ENCODE measurements at places on chromosomes 12 and 14. TPM values are rescaled to one million over a fixed set of nuclear protein-coding genes. Genes with fewer than 3 reads are reported as not detected.

DNA sequence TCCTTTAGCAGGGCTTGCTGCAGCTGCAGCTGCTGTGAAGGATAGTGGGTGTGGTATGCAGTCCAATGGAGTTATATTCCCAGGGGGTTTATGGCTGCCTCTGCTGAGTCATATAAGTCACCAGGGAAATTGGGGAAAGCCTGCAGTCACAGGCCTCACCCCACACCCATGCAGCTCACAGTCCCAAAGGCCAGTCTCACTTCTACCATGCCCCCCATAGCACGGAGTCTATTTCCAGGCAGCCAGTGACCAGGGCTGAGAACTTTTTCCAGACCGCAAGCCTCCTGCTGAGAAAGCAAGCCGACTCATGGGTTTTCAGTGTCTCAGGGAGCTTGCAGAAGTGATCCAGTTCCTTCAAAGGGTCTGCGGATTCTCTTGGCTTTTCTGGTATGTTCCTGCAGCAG, 322.4 kb upstream of the CLEC14A start:
- H3K27me3 ChIP-seq = no peaks in the 10 kb centered on the region
- H3K27ac ChIP-seq = no peak overlapping the region
- H3K4me3 ChIP-seq = no peak overlapping the region
- no peaks in the 10 kb centered on the region for H3K4me1 ChIP-seq

- H3K4me3 ChIP-seq = no peak overlapping the region
- H3K36me3 ChIP-seq = no peaks in the 10 kb centered on the region
- DNase-seq = no peak
- H3K27ac ChIP-seq = no peak overlapping the region
- peaks cover 30% of the 10 kb centered on the region for H3K27me3 ChIP-seq
- H3K4me1 ChIP-seq = no peaks in the 10 kb centered on the region
Measured at GRCh38 chr14:22448035-22448904, 140.8 kb downstream of the DAD1 start.

- peaks cover 50% of the 10 kb centered on the region for H3K4me1 ChIP-seq
- peak; percentile 45 for DNase-seq
- H3K4me3 ChIP-seq = peak overlapping the region; percentile 86
- no peaks in the 10 kb centered on the region for H3K36me3 ChIP-seq
Measured at GRCh38 chr12:19546611-19547162, 107.4 kb downstream of the AEBP2 start.

- peaks cover 13% of the 10 kb centered on the region for H3K27me3 ChIP-seq
- no peak overlapping the region for H3K4me3 ChIP-seq
- H3K4me1 ChIP-seq = no peaks in the 10 kb centered on the region
- no peaks in the 10 kb centered on the region for H3K36me3 ChIP-seq
- DNase-seq = no peak
- no peak overlapping the region for H3K27ac ChIP-seq
Measured at GRCh38 chr12:111248236-111249017, 120.5 kb downstream of the PHETA1 start.

DNA sequence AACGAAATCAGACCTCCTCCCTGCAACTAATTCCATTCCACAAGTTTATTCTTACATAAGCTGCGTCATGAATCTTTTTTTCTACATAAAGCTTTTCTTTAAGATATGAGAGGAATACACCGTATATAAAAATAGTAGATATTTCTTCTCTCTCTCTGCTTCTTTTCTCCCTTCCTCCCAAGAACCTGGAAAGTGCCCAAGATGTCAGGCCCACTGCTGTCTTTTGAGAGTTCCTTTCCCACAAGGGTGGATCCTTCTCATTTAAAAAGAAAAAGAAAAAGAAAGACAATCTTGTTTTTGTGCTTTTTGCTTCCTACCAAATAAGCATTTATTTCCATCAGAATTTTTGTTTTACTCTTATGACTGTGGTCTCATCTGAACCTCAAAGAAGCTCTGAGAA, 11.0 kb downstream of the TESPA1 start:
- peaks cover 12% of the 10 kb centered on the region for H3K27me3 ChIP-seq
- no peak overlapping the region for H3K4me3 ChIP-seq
- DNase-seq = no peak
- peaks cover 15% of the 10 kb centered on the region for H3K4me1 ChIP-seq
- H3K36me3 ChIP-seq = no peaks in the 10 kb centered on the region
- H3K27ac ChIP-seq = no peak overlapping the region

DNA sequence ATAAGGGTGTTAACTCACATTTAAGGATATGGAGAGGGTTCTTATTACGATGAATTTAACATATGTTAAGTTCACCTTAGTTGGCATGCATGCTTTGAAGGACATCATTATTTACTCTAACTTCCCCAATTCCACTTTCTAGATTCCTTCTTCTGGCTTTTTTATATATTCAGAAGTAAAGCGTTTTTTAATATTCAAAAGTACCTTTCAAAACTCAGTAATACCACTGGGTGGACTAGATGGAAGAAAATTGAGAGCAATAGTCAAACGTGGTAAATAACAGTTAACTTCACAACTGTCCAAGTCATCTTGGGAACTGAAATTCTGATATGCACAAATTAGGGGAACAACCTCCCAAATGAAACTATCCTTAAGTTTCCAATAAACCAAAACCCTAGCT, 9.1 kb downstream of the SINHCAF start:
- peak overlapping the region; percentile 67 for H3K27ac ChIP-seq
- H3K4me3 ChIP-seq = peak overlapping the region; percentile 86
- DNase-seq = no peak
- peaks cover 52% of the 10 kb centered on the region for H3K4me1 ChIP-seq
- peaks cover 5% of the 10 kb centered on the region for H3K36me3 ChIP-seq

DNA sequence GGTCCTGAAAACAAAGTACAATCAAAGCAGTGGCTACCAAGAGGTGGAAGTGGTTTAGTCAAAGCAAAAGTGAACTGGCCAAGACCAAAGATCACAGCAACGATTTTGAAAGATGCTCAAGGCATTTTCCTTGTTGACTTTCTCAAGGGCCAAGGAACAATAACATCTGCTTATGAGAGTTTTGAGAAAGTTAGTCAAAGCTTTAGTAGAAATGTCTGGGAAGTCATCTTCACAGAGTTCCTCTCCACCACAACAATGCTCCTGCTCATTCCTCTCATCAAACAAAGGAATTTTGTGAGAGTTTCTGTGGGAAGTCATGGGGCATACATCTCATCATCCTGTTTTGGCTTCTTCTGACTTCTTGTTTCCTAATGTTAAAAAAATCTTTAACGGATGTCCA, 80.1 kb downstream of the PLEKHA5 start:
- peaks cover 2% of the 10 kb centered on the region for H3K27me3 ChIP-seq
- H3K27ac ChIP-seq = no peak overlapping the region
- H3K4me3 ChIP-seq = no peak overlapping the region

DNA sequence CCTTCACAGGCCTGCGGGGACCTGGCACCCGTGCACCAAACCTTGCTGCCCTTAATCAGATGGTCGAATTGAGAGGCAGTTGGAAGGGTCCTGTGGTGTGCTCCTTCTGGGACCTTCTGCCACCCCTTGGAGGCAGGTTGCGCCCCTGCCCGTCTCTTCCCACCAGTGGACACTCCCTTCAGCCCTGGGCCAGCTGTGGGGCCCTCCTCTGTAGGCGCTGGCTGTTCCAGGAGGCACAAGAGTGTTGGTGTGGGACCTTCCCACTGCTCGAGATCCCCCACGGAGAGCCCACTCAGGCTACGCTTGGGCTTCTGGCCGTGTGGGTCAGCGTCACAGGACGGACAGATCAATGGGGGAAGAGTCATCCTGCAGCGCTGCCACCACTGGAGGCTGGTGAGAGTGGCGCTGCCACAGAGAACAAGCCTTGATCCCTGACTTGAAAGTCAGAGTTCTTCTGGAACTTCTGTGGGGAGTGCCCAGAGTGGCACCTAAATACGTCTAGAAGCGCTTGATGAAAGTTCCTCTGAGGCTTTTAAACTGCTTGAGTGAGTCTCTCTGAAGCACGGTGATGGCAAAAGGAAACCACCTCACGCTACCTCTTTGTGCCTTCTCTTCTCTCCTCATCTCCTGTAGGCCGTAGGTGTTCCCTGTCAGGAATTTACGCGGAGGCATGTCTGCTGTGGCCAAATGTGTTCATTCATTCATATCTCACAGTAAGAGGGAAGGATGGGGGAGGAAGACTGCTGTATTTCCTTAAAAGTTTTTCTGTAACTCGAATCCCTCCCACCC, 48.3 kb downstream of the TRAF3 start:
- H3K36me3 ChIP-seq = no peaks in the 10 kb centered on the region
- no peak overlapping the region for H3K4me3 ChIP-seq
- no peaks in the 10 kb centered on the region for H3K27me3 ChIP-seq
- no peak for DNase-seq

GRCh38 chr12:96218989-96219678, 25.0 kb downstream of the ELK3 start:
- DNase-seq = no peak
- peaks cover 9% of the 10 kb centered on the region for H3K27me3 ChIP-seq

DNA sequence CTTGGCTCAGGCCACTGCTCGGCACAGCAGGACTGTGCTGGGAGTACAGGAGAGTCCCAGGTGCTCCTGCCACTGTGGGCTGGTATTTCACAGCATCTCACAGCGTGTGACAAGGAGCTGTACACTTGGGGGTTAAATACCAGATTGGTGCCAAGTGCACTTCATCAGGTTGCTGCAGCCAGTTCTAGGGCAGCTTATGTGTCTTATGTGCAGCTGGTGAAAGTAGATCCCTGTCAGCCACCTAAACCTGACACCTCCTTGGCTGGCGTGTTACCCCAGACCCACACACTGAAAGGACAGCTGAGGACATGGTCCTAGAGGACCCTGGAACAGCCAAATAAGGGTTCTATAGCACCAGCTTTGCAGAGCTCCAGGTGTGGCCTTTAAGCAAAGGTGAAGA, 18.9 kb downstream of the PLEKHH1 start:
- H3K36me3 ChIP-seq = no peaks in the 10 kb centered on the region
- no peak overlapping the region for H3K27ac ChIP-seq
- H3K4me3 ChIP-seq = no peak overlapping the region
- peaks cover 58% of the 10 kb centered on the region for H3K27me3 ChIP-seq
- peaks cover 3% of the 10 kb centered on the region for H3K4me1 ChIP-seq

- no peaks in the 10 kb centered on the region for H3K4me1 ChIP-seq
- no peaks in the 10 kb centered on the region for H3K36me3 ChIP-seq
- DNase-seq = no peak
- peaks cover 2% of the 10 kb centered on the region for H3K27me3 ChIP-seq
- H3K4me3 ChIP-seq = no peak overlapping the region
- no peak overlapping the region for H3K27ac ChIP-seq
Measured at GRCh38 chr14:102915292-102916110, 7.0 kb upstream of the AMN start.

DNA sequence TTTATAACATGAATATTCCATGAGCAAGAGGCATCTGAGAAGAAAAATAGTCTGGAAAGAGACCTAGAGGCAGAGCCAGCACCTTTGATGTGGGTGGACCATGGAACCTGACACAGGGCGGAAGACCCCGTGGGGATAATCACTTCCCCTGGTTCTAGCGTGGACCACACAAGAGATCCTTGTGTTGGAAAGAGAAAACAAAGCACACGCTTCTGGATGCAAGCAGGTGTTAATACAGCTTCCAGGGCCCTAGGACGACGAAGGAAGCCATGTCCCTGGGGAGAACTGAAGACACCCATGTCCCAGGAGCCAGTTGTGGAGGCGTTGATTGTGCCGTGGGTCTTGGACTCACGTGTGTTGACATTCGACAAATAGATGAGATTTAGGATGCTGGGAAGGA, 102.9 kb downstream of the ADGRD1 start:
- no peak overlapping the region for H3K27ac ChIP-seq
- H3K27me3 ChIP-seq = no peaks in the 10 kb centered on the region
- no peak overlapping the region for H3K4me3 ChIP-seq
- peaks cover 10% of the 10 kb centered on the region for H3K36me3 ChIP-seq

DNA sequence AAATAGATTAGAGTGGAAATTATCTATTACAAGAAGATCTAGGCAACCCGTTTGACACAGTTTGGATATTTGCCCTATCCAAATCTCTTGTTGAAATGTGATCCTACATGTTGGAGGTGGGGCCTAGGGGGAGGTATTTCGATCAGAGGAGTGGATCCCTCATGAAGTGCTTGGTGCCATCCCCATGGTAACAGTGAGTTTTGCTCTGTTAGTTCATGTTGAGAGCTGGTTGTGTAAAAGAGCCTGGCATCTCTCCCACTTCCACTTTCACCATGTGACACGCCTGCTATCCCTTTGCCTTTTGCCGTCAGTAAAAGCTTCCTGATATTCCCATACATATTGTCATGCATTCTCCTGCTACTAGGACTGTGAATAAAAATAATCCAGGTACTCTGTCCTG, 66.4 kb upstream of the FLRT2 start:
- no peaks in the 10 kb centered on the region for H3K27me3 ChIP-seq
- no peak overlapping the region for H3K27ac ChIP-seq
- H3K4me1 ChIP-seq = peaks cover 46% of the 10 kb centered on the region

DNA sequence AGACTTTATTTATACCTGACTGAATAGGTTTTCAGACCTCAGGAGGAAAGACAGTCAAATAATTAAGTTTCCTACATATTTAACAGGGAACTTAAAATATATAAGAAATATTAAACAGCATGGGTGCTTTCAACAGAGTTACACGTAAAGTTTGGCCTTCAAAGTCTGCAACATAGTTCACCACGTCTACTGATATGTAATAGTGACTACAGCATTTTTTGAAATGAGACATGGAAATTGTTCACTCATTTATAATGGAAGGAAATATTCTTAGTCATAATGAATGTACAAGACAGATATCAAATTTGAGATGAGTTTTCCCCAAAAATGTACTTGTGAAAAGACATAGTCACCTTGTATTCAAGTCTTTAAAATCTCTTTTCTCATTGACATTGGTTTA, 56.7 kb upstream of the KCNMB4 start:
- no peaks in the 10 kb centered on the region for H3K27me3 ChIP-seq
- no peak for DNase-seq
- peaks cover 10% of the 10 kb centered on the region for H3K4me1 ChIP-seq
- H3K36me3 ChIP-seq = peaks cover 21% of the 10 kb centered on the region
- no peak overlapping the region for H3K27ac ChIP-seq

GRCh38 chr12:30753751-30754382, 884 bp downstream of the CAPRIN2 start:
- peaks cover 3% of the 10 kb centered on the region for H3K27me3 ChIP-seq
- H3K4me3 ChIP-seq = peak overlapping the region; percentile 96
- H3K4me1 ChIP-seq = peaks cover 58% of the 10 kb centered on the region
- H3K36me3 ChIP-seq = peaks cover 11% of the 10 kb centered on the region
- DNase-seq = peak; percentile 5

DNA sequence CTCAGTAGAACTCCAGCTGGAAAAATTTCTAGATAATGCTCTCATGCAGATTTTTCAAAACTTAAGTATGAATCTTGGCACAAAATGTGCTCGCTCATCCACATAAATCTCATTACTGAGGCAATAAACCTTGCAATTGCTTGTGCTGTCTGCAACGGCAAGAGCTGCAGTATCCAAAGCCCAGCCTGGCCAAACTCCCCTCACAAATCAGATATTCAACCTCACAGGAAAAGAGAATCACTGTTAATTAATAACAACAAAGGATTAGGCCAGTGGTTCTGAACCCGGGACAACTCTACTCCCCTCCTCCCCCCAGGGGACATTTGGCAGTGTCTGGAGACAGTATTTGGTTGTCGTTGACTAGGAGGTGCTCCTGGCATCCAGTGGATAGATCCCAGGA, 19.2 kb upstream of the CORO1C start:
- DNase-seq = no peak
- H3K4me1 ChIP-seq = 0 out of 2 replicates have a peak, but pooled peaks cover 5% of the 10 kb centered on the region
- peaks cover 1% of the 10 kb centered on the region for H3K27me3 ChIP-seq
- no peak overlapping the region for H3K4me3 ChIP-seq

- H3K4me3 ChIP-seq = peak overlapping the region; percentile 77
- H3K27me3 ChIP-seq = no peaks in the 10 kb centered on the region
- H3K36me3 ChIP-seq = peaks cover 50% of the 10 kb centered on the region
- H3K4me1 ChIP-seq = peaks cover 44% of the 10 kb centered on the region
- H3K27ac ChIP-seq = peak overlapping the region; percentile 91
- DNase-seq = peak; percentile 79
Measured at GRCh38 chr14:89600950-89601826, 184.2 kb upstream of the FOXN3 start.

The KRT2 gene
- not detected for total RNA-seq

The TNFAIP2 gene
- 48.6 TPM for total RNA-seq

The ST8SIA1 gene
- total RNA-seq = not detected

The TAS2R42 gene
- total RNA-seq = not detected

The PPP1R1A gene
- not detected for total RNA-seq

The SPTB gene
- total RNA-seq = 0.70 TPM

The ENDOU gene
- total RNA-seq = 0.22 TPM

The ADIPOR2 gene
- 43.5 TPM for total RNA-seq
